CD4-positive, alpha-beta T cell treated with Interleukin-10 for 1 hour (primary cell): ENCODE measurements at places on chromosomes 7 and 10.

- DNase-seq = no peak
Observed at GRCh38 chr10:72272689-72273409, 875 bp upstream of the DDIT4 start.

DNA sequence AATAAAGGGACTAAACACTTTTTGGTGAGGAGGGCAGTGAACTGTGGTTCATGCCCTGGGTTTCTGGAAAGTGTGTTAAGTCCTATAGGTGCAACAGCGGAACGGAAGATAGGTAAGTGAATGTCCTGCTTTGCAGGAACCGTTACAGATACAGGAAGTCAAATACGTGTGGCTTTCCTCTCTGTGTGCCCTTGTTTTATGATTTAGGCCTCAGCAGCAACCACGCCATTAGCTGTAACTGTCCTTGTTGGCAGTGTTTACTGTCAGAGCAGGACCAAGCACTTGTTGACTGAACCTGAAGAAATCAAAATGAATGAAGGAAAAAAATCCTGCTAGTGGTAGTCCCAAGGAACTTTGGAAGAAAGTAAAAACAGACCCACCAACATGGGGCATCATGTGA lies 150.3 kb downstream of the PIP4K2A start:
- no peak for DNase-seq

DNA sequence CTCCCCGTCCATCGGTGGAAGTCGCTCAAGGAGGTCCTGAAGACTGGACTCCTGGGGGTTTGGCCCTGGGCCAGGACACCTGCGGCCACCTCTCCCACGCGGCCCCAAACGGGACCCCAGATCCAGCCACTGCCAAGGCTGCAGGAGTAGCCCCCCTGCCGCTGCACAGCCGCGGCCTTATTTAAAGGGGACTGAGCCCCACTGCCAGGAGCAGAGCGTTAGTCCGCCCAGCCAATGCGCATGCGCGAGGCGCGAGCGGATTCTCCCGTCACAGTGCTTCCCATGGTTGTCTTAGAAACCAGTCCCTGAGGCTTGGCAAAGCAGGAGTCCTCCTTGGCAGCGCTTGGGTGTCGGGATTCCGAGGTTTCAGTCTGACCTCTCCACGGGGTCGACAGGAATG lies 320.0 kb downstream of the ZNF716 start:
- DNase-seq = no peak

- no peak for DNase-seq
Observed at GRCh38 chr10:2367083-2367482, 629.8 kb upstream of the ADARB2 start.

GRCh38 chr10:96673318-96674099 lies 46.8 kb downstream of the PIK3AP1 start:
- DNase-seq = peak; percentile 27

- no peak for DNase-seq
Observed at GRCh38 chr10:93073539-93074146, at the start of gene CYP26A1. Gene CYP26A1, plus strand, starts transcription at chr10:93073893. Its CDS starts 42 bp downstream, at chr10:93073935.
